ENCODE measurements at places on chromosomes 4 and X. TPM values are rescaled to one million over a fixed set of nuclear protein-coding genes. Genes with fewer than 3 reads are reported as not detected.

DNA sequence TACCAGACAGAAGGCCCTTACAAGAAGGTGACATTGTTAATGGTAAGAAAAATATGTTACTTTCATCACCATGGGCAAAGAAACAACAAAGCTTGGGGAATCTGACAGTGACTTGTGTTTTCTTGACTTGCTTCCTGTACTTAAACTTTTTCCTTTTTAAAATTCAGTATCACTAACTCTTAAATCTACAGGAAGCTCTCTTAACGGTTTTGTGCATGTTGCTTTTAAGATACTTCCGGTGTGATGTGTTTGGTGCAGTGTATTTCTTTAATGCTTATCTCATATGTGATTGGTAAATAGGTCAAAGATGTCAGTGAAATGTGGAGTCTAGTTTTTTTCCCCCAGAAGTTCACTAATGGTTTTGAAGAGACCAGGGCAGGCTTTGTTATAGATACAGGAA lies 45.2 kb downstream of the ADH5 start:
- no peak for DNase-seq

DNA sequence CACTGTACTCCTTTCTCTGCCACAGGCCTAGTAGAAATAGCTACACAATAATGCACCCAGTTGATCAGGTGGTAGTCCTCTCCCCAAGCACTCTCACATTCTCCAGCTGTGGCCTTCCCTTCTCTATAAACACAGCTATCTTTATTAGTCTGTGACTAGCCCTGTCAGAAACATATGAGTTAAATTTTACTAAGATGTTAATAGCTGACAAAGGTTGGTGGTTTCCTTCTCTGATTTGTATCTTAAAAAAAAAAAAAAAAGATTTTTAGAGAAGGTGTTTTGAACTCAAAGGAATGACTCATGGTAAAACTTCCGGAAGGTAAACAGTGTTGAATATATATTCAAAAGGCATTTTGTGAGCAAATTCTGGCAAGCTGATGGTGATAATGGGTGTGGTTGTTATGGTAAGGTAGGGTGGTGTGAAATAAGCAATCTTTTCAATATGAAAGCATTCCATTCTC lies 327.4 kb downstream of the PPP3CA start:
- DNase-seq, result no peak

GRCh38 chrX:1425381-1425780 lies 27.3 kb downstream of the ASMTL start:
- DNase-seq, result peak; percentile 47

DNA sequence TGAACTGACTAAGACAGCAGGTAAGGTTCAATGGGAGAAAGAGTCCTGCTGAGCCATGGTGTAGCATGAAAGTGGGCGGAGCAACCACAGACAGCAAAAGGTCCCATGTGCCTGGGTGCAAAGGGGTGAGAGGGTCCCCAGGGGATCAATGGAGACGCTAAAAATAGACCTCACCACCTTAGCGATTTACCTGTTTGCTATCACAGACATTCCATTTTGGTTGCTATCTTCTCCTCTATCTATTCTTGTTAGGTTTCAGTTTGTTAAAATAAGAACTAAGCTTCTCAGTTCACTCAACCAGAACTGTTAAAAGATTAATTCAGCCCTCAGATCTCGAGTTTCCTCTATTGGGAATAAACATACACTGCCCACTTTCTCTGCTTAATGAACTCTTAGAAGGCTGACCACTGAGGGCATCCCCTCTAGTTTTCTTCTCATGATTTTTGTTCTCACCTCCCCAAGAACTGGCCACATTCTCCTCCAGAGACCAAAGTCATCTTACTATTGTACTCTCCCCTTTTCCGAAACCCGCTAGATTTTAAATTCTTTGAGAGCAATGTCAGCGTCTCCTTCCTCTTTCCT lies 136.7 kb downstream of the PARM1 start:
- DNase-seq, result no peak

DNA sequence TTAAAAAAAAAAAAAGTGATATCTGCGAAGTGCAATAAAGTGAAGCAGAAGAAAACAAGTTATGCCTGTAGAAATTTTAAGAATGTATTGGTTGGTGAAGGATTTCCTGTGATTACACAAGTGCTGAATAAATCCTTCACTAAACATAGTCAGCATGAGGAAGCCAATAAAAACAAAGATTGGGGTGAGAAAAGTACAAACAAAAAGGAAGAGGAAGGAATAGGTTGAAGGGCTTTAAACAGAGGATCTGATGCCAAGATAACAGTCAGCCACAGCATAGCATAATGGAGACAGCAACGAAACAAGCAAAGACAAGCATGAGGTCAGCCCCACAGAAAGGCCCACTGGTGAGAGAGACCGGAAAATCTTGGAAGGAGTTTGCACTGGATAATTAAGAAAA lies 372.2 kb downstream of the ADAM29 start:
- no peak for DNase-seq

GRCh38 chr4:77538574-77539157 lies 67.0 kb upstream of the CXCL13 start:
- no peak for DNase-seq

DNA sequence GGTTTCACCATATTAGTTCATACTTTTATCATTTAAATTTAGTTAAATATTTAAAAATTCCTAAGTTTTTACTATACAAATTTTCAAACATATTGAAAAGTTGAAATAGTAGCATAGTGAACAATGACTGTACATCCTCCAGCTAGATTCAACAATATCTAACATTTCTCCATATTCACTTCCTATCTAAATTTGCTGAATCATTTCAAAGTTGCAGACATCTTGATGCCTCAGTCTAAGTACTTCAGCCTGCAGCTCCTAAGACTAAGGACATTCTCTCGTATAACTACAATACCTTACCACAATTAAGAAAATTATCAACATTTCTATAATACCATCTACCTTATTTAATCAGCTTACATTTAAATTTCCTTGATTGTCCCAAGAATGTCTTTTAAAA lies 132.7 kb downstream of the TMEM164 start:
- DNase-seq, result no peak

DNA sequence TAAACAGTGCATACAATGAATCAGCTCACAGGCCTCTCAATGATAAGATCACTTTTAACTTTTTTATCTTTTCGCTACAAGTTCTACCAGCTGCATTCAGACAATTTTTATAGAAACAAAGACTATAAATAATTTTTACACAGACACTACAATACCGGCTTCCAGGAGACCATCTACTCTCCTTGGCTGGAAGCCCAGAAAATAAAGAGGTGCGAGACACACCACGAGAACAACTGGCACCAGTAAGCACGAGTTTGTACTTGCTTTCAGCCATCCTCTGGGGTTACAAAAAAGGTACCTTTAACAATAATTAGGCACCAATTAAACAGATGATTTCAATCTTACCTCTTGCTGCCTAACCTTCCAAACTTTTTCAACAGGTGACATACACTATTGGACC lies 11.2 kb upstream of the PRDX4 start:
- DNase-seq, result no peak

GRCh38 chr4:47690611-47691010 lies 147.3 kb downstream of the CORIN start:
- DNase-seq, result no peak

Gene TMEM144
- 2.6 TPM for total RNA-seq

Gene CXCL11
- total RNA-seq, result not detected

Gene GRK4
- 13.4 TPM for total RNA-seq

Gene PSAPL1
- not detected for total RNA-seq

Gene PDCL2
- not detected for total RNA-seq

Gene RHOH
- not detected for total RNA-seq

Gene SOX3
- not detected for total RNA-seq

Gene MAOB
- total RNA-seq, result 3.2 TPM
